Right lung (tissue), 10 donors: ENCODE measurements at places on chromosomes 11 and 22.

GRCh38 chr11:114225661-114226060 is 70.5 kb upstream of the NNMT start:
- no peak for DNase-seq

- DNase-seq: no peak
Observed at GRCh38 chr11:1223346-1224110, 662 bp downstream of the MUC5B start.

- no peak for DNase-seq
Observed at GRCh38 chr22:28670161-28670560, 9.5 kb downstream of the TTC28 start.

DNA sequence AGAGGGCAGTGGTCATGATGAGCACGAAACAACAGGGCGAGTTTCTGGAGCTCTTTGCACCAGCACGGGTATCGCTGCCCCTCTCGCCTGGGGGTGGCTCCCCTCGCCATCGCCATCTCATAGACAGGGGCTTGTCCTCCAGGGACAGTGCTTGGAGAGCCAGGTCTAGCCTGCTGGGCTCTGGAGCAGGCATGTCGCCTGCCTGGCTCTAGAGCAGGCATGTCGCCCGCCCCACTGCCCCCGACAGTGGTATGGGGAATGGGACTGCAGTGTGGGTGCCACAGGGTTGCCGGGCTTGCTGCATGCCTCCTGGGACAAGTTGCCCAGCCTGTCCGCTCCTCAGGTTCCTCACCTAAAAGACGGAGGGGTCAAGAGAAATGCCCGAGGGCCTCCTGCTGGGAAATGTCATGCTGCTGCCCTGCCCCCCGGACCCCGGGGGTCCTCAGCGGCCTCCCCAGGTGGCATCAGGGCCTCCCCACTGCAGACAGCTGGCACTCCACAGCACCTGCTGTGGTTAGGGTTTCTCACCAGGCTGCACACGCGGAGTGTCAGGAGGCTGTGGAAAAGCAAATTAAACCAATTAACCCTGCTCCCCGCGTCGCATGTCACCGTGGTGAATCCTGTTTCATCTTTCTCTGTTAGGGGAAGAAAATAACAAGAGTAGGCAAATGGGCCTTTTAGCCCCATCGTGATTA is 403.0 kb downstream of the TBC1D22A start:
- no peak for DNase-seq

DNA sequence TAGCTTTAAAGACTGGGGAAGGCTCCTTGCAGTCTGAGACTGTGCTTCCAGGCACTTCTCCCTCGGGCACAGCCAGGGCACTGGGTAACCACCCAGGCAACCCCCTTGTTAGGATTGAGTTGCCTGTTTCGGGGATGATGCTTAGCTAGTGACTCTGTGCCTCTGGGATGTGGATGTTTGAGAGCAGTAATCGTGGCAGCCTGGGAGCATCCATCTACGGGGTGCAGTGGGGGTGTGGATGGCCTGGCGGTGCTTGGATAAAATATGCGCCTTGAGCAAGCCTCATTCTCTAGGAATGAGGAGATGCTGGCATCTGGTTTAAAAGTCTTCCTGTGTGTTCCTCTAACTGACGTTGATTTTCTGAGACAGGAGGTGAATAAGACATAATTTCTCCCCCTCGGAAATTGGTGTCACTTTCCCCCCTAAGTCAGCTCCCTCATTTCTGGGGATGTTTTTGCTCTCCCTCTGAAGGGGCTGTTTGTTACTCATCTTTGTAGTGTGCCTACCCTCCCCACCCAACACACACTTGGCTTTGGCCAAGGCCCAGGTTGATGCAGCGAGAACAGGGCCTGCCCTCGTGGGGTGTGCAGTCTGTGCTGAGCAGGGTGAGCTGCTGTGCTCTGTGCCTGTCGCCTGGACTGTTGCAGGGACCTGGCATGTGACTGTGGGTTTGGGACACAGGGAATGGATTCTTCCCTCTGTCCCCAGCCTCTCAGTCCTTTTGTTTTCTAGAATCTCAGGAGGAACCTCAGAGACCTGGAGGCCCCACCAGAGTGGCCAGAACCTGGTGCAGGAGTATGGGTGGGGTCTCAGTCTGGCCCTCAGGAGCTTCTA is 2.0 kb downstream of the GNAZ start:
- DNase-seq: no peak

- DNase-seq: no peak
Observed at GRCh38 chr11:8593455-8593854, 573 bp downstream of the STK33 start.

DNA sequence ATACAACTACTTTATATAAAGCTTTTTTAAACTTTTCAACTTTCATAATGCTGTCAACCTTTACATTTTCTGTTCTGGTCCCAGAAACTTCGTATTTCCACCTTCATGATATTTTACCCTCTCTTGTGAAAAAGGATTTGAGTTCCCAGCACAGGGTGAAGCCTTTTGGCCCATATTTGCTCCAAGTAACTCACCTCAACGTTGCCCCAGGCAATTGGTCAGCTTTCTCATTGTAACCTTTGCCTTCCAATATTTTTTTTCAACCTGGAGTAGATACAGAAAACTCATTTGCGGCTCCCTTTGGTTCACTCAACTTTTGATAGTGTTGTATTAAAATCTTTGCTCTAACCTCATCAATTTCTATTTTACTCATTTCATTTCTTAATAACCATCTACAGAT is 21.1 kb upstream of the FAR1 start:
- DNase-seq: no peak

GRCh38 chr22:49452362-49452946 is 375.2 kb downstream of the BRD1 start:
- DNase-seq: no peak
